ENCODE measurements at places on chromosomes 3 and 15. TPM values are rescaled to one million over a fixed set of nuclear protein-coding genes. Genes with fewer than 3 reads are reported as not detected.

- DNase-seq = peak; percentile 46
- H3K27ac ChIP-seq = no peak overlapping the region
- peaks cover 8% of the 10 kb centered on the region for H3K4me1 ChIP-seq
- peaks cover 23% of the 10 kb centered on the region for H3K36me3 ChIP-seq
- H3K4me3 ChIP-seq = no peak overlapping the region
These were observed 22.8 kb upstream of the CYFIP1 start for GRCh38 chr15:23002920-23003319.

- no peak overlapping the region for H3K27ac ChIP-seq
- H3K4me1 ChIP-seq = no peaks in the 10 kb centered on the region
- H3K27me3 ChIP-seq = no peaks in the 10 kb centered on the region
- no peaks in the 10 kb centered on the region for H3K36me3 ChIP-seq
These were observed 291.2 kb upstream of the RBMS3 start for GRCh38 chr3:28989646-28990089.

- H3K4me3 ChIP-seq = no peak overlapping the region
- no peaks in the 10 kb centered on the region for H3K36me3 ChIP-seq
- H3K27ac ChIP-seq = no peak overlapping the region
- H3K4me1 ChIP-seq = no peaks in the 10 kb centered on the region
- no peaks in the 10 kb centered on the region for H3K27me3 ChIP-seq
These were observed 72.2 kb downstream of the DLG1 start for GRCh38 chr3:197226179-197226578.

GRCh38 chr3:98805571-98805970, 42.4 kb downstream of the ST3GAL6 start:
- H3K27me3 ChIP-seq = no peaks in the 10 kb centered on the region
- peaks cover 9% of the 10 kb centered on the region for H3K4me1 ChIP-seq
- H3K36me3 ChIP-seq = no peaks in the 10 kb centered on the region
- DNase-seq = no peak
- H3K4me3 ChIP-seq = no peak overlapping the region
- H3K27ac ChIP-seq = no peak overlapping the region

- no peaks in the 10 kb centered on the region for H3K27me3 ChIP-seq
- H3K27ac ChIP-seq = no peak overlapping the region
- no peak overlapping the region for H3K4me3 ChIP-seq
- H3K36me3 ChIP-seq = no peaks in the 10 kb centered on the region
- no peaks in the 10 kb centered on the region for H3K4me1 ChIP-seq
- no peak for DNase-seq
These were observed 54.6 kb downstream of the CCR4 start for GRCh38 chr3:33006081-33006480.

GRCh38 chr3:165696496-165696895, 140.7 kb downstream of the BCHE start:
- H3K27me3 ChIP-seq = no peaks in the 10 kb centered on the region
- no peak overlapping the region for H3K4me3 ChIP-seq
- H3K4me1 ChIP-seq = no peaks in the 10 kb centered on the region
- DNase-seq = no peak
- no peak overlapping the region for H3K27ac ChIP-seq

The P2RY13 gene
- 2.6 TPM for total RNA-seq

The CPNE4 gene
- total RNA-seq = not detected

All from right lobe of liver (tissue), 6 donors.